ENCODE measurements at places on chromosomes 3 and 15.

DNA sequence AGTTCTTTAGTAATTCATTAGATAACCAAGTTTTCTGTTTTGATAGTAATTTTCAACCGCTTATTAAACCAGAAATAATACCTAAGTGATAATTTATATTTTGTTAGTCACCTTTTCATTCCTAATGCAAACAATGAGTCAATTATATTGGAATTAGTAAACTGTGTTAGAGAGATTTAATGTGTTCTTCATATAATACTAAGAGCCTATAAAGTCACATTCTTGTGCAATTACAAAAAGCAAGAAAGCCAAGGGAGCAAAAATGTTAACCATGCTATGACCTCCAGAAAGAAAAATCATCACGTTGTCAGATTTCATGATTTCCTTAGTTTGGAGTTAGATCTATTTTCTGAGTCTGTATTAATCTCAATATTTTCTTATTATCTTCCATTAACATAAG, 108.8 kb upstream of the SAMMSON start:
- no peak for DNase-seq

- DNase-seq = peak; percentile 84
Measured at GRCh38 chr3:172550347-172550943, 27.2 kb upstream of the TNFSF10 start.

- DNase-seq = no peak
Measured at GRCh38 chr15:73142802-73143762, 90.8 kb downstream of the NEO1 start.

GRCh38 chr3:180980611-180981010, 8.9 kb downstream of the DNAJC19 start:
- DNase-seq = no peak

GRCh38 chr15:59372352-59373211, at the start of gene MYO1E:
Gene MYO1E, minus strand, starts transcription at chr15:59372871. Its CDS starts 371 bp downstream, at chr15:59372500.
- peak; percentile 96 for DNase-seq

DNA sequence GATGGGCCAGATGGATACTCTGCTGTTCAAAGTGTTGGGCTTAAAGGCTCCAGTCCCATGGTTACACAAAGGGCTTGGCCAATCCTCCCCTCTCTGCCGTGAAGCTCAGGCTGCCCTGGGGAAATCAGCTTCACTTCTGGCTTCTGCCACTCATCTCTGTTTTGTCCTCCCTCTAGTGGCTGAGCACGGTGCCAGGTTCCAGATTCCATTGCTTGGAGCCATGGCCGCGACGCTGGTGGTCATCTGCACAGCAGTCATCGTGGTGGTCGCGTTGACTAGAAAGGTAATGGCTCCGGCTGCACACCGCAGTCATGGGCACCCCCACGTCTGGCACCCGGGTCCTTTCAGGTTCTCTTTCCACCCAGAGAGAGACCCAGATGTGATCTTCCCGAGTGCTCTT, 5.6 kb downstream of the TIGIT start:
- peak; percentile 25 for DNase-seq

DNA sequence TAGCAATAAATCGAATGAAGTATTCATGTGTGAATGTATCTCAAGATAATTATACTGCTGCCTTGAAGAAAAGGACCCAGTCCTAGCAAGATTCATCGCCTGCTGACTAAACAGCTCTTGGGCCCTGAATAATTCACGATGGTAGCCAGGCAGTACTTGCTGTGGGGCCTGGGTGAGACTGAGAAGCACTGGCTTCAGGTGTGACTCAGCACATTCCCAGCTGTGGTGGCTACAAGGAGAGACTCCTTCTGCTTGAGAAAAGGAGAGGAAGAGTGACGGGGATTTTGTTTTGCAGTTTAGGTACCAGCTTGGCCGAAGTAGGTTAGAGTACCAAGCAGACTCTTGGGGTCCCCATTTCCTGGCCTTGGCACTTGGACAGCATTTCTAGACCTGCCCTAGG, 47.6 kb upstream of the CD200R1L start:
- DNase-seq = no peak

- DNase-seq = no peak
Measured at GRCh38 chr3:13524979-13525669, 23.8 kb upstream of the FBLN2 start.

DNA sequence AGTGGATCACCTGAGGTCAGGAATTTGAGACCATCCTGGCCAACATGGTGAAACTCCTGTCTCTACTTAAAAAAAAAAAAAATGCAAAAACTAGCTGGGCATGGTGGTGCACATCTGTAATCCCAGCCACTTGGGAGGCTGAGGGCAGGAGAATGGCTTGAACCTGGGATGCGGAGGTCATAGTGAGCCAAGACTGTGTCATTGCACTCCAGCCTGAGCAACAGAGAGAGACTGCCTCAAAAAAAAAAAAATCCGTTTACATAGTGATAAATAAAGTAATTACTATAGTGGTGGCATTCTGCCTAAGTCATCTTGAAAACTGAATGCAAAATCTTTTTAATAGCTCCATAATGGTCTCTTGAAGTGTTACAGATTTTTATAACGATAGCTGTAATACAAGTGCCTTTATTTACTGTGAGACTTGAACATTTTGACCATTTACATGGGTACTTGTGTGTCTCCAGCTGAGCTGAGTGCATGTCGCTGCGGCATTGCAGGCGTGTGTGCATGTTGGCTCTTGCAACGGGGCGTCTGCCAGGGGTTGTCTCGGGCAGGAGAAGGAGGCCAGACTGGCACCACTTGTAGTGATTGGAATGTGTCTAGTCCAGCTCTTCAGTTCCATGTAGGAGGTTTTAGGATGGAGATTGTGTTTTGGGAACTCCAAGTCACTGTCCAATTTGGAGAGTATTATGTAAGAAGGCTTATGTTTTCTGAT, 111.9 kb downstream of the IGF1R start:
- no peak for DNase-seq

DNA sequence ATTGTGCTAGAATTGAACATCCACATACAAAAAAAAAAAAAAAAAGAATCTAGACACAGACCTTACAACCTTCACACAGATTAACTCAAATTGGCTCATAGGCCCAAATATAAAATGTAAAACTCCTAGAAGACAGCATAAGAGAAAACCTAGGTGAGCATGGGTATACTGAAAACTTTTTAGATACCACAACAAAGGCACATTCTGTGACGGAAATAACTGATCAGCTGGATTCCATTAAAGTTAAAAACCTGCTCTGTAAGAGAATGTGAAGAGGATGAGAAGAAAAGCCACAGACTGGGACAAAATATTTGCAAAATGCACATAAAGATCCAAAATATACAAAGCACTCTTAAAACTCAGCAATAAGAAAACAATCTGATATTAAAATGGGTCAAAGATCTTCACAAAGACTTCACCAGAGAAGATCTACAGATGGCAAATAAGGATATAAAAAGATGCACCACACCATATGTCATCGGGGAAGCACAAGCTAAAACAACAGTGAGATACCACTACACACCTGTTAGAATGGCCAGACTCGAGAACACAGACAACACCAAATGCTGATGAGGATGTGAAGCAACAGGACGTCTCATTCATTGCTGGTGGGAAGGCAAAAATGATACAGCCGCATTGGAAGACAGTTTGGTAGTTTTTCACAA, 167.9 kb downstream of the PDE8A start:
- DNase-seq = no peak

DNA sequence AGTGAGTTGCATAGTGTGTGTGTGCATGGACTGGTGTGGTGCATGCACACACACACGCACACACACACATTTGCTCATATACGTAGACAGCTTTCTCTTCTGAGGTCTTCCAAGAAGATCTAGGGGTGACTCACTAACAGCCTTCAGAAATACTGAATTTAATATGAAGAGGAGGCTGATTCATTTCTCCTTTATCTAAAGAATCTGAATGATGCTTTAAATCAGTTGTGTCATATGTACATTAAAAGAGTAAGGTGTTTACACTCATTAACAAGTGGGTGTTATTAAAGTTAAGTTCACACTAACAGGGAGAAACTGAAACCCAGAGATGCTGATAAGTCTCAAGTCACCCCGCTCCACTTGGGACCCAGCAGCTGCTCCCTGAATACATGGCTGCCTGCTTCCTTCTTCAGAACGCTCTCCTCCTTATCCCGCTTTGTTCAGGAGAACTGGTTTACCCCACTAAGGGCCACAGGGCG, 22.0 kb downstream of the TMPRSS7 start:
- DNase-seq = no peak

DNA sequence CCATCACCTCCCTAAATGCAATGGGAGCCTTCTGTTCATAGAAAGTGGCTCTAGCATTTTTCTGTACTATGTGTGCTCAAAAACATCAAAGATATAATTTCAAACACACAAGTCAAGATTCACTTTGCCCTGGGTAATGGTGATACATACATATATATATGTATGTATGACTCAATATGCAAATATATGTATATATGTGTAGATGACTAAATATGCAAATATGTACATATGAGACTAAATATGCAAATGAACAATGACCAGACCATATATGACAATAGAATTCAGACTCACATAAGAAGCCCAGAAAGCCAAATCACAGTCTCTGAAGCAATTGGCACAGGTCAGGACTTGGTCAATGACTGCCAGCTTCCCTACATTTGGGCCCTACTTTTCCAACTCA, 36.9 kb upstream of the SNRK start:
- no peak for DNase-seq

DNA sequence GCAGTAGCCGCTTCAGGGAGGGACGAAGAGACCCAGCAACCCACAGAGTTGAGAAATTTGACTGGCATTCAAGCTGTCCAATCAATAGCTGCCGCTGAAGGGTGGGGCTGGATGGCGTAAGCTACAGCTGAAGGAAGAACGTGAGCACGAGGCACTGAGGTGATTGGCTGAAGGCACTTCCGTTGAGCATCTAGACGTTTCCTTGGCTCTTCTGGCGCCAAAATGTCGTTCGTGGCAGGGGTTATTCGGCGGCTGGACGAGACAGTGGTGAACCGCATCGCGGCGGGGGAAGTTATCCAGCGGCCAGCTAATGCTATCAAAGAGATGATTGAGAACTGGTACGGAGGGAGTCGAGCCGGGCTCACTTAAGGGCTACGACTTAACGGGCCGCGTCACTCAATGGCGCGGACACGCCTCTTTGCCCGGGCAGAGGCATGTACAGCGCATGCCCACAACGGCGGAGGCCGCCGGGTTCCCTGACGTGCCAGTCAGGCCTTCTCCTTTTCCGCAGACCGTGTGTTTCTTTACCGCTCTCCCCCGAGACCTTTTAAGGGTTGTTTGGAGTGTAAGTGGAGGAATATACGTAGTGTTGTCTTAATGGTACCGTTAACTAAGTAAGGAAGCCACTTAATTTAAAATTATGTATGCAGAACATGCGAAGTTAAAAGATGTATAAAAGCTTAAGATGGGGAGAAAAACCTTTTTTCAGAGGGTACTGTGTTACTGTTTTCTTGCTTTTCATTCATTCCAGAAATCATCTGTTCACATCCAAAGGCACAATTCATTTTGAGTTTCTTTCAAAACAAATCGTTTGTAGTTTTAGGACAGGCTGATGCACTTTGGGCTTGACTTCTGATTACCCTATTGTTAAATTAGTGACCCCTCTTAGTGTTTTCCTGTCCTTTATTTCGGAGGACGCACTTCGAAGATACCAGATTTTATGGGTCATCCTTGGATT, at the start of gene MLH1:
TSS of gene MLH1 (plus strand) at position 193 of the 958 bp plus-strand sequence. CDS start at position 223, 30 bp downstream.
- DNase-seq = peak; percentile 98

GRCh38 chr3:66076861-66077470, 38.2 kb upstream of the MAGI1 start:
- DNase-seq = no peak

GRCh38 chr3:168289471-168290008, 193.8 kb upstream of the GOLIM4 start:
- no peak for DNase-seq

DNA sequence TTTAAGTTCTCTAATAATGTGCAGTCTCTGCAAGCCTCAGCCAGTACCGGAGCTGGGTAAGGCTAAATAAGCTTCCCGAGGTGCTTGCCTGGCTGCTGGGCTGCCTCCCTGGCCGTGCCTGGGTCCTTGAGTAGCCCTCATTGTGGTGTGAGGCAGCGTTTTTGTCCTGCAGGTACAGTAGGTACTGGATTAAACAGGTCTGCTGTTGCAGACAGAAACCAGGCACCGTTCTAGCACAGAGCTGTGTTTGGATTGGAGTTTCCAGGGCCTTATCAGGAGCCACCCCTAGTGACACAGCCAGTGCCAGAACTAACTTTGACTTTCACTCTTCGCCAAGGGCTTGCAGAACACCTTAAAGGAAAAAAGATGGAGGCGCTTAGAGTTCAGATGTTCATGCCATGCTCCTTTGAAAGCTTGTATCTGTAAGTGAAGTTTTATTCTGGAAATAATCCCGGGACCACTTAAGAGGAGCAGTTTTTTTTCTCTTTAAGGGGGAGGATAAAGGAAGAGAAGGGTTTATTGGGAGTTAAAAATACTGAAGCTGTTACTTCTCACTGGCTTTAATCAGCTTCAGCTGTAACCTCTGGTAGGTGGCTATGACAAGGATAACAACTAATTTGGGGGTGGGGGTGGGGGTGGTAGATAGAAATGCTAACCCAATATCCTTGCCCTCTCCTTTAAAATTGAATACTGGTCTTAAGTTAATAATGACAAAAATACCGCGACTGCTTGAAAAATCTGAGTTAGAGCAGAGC, 126.8 kb downstream of the MITF start:
- DNase-seq = no peak

- no peak for DNase-seq
Measured at GRCh38 chr3:38468765-38469164, 15.1 kb downstream of the ACVR2B start.

DNA sequence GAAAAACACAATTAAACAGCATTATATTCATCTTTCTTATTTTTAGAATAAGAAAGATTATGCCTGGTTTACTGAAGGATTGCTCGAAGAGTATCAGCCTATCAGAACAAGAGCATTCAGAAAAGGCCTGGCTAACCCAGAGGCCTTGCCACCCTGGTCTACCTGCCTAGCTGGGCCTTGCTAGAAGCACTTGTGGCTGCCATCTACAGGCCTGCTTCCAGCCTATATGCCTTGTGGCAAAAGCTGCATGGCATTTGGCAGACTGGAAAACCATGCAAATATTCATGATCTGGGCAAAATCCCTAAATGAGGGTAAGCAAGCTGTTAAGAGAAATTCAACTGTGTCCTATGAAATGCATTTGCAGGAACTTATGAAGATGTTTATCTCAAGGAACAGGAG, 9.3 kb upstream of the ATP13A4 start:
- no peak for DNase-seq

GRCh38 chr3:46693892-46694226, 380 bp upstream of the ALS2CL start:
- no peak for DNase-seq

DNA sequence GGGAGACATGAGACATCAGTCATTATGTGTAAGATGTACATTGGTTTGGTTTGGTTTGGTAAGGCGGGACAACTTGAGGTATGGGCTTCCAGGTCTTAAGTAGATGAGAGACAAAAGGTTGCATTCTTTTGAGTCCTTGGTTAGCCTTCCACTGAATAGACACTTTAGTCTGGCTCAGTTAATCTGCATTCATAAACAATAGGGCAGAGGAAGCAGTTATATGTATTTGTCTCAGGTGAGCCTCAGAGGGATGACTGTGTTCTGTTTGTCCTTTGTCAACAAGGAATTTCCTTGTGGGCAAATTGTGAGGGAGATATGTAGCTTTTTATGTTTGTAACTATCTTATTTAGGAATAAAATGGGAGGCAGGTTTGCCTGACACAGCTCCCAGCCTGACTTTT, 50.4 kb downstream of the TCF12 start:
- DNase-seq = no peak

Measured in HTR-8/SVneo (cell line).